ENCODE measurements at places on chromosomes 13 and 19.

- no peak for DNase-seq
These were observed 15.7 kb downstream of the TMEM143 start for GRCh38 chr19:48348045-48348444.

DNA sequence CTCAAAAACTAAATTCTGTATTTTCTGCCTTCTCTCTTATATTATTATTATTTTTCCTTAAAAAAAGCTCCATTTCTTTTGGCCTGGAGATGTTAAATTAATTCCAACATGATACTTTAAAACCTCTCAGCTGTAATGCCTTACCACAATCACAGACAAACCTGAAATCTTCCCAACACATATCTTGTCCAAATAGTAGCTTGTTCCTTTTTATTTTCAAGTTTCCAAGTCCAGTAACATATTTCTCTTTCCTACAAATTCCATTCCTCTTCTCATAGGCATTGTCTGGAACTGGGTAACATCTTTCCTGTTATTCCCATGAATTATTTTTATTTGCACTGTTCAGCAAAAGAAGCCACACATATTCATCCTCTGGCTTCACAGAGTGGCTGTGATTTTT lies 137.0 kb downstream of the SLITRK6 start:
- DNase-seq = no peak

- no peak for DNase-seq
These were observed 566 bp downstream of the HMG20B start for GRCh38 chr19:3573162-3573857.

DNA sequence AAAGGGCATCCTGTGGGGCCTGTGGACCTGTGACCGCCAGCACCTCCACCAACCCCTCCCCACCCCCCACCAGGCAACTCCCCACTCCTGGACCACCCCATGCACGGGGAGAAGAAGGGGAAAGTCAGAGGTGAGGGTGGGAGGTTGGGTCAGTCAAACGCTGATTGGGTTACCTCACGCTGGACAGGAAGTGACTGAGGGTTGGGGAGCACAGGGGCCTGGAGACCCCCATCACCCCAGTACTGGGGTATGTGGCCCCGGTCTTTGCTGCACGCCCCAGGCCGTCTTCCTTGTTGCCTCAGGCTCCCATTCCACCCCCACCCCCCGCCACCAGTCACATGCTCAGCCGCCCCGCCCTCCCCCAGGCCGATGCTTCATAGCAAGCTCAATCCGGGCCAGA lies 59.0 kb downstream of the COLGALT1 start:
- DNase-seq = no peak

DNA sequence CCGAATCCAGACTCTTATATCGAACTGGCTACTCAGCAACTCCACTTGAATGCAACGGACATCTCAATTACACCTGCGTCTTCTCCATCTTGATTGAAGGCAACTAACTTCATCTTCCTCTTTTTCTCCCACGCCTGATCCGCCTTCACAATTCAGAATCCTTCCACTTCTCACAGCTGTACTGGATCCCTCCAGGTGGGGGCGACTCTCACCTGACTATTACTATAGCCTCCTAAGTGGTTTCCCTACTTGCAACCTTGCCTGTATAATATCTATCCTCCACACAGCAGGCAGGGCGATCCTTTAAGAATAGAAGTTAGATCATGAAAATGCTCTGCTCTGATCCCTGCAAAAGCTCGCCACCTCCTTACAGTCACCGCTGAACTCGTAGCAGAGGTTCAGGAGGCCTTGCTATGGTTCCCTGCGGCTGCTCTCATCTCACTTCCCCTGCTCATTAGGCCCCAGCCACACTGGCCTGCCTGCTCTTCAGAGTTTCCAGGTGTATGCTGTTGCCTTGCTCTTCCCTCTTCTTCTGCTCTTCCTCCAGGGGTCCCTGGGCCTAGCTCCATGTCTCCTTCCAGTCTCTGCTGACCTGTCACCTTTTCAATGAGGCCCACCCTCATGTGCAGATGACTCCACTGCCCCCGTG lies 31.9 kb downstream of the RFXAP start:
- peak; percentile 87 for DNase-seq

DNA sequence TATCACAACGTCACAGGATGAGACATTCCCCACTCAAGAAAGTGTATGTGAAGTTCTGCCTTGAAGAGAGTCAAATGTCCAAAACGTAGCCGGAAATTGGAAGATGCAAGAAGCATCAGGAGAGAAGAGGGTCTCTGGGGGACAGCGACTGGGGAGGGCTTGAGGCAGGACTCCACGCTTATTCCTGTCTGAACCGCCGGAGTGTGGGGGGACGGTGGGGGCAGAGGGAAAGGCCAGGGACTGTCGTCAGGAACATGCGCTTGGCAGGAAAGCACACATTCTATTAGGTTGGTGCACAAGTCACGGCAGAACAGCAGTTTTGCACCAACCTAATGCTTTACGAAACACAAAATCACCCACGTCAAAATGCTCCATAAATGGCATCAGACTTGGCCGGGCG lies 95.3 kb upstream of the TM9SF2 start:
- no peak for DNase-seq

DNA sequence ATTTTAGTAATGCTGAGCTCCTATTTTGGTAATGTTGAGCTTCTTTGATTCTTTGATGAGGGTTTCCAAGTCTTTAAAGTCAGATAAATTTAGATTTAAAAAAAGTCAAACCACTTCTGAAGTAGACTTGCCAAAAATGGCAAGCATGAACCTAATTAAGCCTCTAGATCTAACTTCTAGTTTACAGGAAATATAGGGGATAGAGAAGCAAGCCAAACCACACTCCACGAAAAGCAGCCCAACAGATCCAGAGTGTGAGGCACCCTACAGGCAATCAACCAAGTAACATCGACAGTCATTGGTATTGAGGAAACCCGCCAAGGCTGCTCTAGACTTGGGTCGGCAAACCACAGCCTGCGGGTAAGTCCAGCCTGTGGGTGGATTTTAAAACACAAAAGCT lies 3.7 kb downstream of the GGACT start:
- no peak for DNase-seq

GRCh38 chr13:94394723-94395122 lies 84.8 kb downstream of the DCT start:
- DNase-seq = no peak

DNA sequence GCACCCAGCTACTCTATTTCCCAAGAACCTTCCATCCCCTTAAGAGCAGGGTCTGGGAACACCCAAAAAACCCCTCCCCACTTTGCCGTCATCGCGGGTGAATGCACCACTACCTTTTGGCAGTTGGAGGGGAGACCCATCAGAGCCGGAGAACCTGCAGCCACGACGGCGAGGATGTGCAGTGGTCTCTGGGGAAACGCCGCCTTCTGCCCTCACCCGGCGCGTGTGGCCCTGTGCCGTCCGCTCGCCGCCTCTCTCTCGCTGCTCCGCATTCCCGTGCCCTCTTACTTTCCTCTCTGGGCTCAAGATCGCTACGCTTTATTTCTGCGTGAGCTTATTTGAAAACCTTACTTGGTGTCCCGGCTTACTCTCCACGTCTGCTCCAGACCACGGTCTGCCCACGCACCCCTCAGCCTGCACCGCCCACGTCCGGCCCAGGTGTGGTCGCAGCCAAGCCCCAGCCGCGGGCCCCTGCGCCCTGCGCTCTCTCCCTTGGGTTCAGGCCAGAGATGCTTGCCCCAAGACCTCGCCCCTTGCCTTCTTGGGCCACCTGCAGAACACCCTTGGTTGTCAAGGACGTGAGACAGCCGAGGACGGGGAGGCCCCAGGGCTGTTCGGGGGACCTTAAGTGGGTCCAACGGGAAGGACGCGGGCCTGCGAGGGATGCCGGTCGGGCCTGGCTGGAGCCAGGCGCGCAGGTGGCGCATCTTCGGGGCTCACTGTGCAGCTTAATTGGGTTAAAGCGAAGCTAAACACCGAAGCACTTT lies 2.0 kb upstream of the MAB21L1 start:
- no peak for DNase-seq

- peak; percentile 33 for DNase-seq
These were observed 23.1 kb upstream of the COG3 start for GRCh38 chr13:45441633-45442032.

GRCh38 chr13:95247852-95248251 lies 53.4 kb downstream of the ABCC4 start:
- peak; percentile 49 for DNase-seq

GRCh38 chr13:35131471-35131870 lies 189.4 kb downstream of the NBEA start:
- DNase-seq = no peak

- DNase-seq = peak; percentile 46
These were observed 23.4 kb downstream of the ZDHHC20 start for GRCh38 chr13:21435687-21436151.

- DNase-seq = no peak
These were observed 45.2 kb upstream of the URI1 start for GRCh38 chr19:29896802-29897201.

GRCh38 chr19:56837004-56837403 lies 3.5 kb downstream of the PEG3 start:
- DNase-seq = no peak

DNA sequence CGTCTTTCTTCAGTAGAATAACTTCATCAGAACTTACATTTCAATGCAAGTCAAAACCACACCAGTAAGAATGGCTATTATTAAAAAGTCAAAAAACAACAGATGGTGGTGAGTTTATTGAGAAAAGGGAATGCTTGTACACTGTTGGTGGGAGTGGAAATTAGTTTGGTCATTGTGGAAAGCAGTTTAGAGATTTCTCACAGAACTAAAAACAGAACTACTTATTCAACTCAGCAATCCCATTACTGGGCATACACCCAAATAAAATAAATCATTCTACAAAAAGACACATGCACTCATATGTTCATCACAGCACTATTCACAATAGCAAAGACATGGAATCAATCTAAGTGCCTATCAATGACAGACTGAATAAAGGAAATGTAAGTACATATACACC lies 231.2 kb downstream of the NHLRC3 start:
- DNase-seq = no peak

DNA sequence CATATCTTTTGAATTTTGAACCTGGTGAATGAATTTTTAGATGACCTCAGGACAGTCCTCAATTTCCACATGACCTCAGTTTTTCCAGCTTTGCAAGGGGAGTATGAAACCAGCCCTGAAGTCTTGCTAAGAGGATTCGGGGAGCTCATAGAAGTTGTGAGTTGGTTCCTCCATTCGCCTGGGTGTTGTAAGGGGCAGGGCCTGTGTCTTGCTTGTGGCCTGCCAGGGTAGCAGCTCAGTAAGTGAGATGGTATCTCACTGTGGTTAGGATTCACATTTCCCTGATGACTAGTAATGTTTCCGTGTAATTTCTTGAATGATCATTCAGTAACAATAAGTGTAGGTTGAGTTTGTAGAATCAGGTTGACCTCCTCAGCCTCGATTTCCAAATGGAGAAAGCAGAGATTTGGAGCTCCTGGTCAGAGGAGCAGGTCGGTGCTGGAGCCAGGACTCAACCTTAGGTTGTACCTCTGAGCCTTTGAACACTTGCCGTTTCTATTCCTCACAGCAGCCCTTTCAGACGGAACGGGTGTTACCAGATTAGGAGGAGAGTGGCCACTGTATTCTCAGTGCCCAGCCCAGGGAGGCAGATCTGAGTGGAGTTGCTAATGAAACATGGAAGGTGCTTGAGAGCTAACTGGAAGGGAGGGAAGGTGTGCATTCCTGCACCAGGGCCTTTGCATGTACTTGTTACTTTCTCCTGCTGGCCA lies 14.6 kb downstream of the NACC1 start:
- peak; percentile 32 for DNase-seq

DNA sequence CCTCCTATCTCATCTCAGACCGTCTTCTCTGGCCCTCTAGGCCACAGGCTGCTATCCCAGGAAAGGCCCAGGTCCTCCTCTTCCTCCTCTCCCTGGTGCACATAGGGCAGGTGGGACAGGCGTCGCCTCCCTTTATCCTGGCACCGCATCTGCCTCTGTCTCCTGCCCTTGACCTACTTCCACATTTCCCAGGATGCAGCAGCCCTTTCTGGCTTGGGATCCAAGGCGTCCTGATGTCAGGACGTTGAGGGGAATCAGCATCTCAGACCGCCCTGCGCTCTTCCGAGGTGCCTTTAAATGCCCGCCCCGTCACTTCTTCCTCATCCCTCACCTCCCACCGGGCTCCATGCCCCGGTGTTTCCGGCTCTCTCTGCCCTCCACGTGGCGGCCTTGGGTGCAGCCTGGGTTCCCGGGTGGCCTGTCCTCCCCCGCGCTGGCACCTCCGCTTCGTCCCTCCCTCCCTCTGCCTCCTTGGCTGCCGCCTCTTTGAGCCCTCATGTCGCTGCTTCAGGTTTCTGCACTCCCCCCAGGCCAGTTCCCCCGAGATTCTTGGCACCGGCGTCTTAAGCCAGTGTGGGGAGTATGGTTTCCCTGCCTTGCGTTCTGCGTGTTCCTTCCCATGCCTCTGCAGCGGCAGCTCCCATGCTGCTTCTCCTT lies 66.3 kb downstream of the KDM4B start:
- no peak for DNase-seq

DNA sequence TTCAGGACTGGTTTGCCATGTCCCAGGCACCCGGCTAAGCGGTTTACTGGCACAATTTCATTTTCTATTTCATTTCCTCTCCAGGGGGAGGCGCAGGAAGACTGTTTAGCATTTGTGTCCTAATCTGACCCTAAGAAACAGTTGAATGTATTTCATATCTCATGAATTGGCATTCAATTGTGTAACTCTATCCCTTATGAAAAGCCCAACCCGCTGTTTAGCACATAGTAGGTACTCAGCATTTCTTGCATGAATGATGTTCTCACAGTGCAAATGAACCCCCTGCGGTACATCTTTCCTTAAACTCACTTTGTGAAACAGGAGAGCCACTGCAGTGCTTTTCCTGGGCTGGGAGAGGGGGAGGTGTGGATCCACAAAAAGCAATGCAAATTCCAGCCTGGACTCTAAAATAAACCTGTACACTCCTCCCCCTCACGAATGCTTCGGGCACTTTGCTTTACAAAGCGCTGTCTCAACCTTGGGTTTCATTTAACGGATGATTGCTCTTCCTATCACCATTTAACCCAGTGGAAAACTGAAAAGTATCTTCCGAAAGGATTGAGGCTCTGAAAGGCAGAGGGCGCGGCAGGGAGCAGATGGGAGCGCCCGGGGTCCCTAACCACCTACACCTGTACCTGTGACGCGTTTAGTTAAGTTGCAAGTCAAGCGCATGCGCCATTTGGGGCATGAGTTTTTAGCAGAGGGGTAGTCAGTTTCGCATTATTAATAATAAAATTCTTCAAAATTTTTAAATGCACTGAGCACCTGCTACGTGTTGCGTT lies 1.2 kb upstream of the EEF2 start:
- peak; percentile 82 for DNase-seq

- peak; percentile 84 for DNase-seq
These were observed 2.8 kb downstream of the DMPK start for GRCh38 chr19:45779231-45780145.

DNA sequence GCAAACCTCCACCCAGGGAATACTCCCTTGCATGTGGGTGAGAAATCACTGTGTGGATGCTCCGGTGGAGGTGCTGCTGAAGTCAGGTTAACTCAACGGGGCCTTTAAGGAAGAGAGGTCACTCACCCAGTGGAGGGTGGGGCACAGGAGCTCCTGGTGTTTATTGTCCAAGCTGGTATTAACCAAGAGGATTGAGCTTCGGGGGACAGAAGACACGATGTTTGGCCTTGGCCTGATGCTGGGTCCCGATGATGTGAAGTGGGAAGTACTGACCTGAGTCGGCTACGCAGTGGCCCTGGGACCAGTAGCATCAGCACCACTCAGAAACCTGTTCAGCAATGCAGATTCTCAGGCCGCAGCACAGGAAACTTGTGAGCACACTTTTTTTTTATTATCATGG lies 85.7 kb upstream of the WASF3 start:
- no peak for DNase-seq

- DNase-seq = no peak
These were observed 95.2 kb upstream of the FAM216B start for GRCh38 chr13:42686165-42686564.
